AG09309 (cell line): ENCODE measurements at places on chromosomes 7 and 10.

DNA sequence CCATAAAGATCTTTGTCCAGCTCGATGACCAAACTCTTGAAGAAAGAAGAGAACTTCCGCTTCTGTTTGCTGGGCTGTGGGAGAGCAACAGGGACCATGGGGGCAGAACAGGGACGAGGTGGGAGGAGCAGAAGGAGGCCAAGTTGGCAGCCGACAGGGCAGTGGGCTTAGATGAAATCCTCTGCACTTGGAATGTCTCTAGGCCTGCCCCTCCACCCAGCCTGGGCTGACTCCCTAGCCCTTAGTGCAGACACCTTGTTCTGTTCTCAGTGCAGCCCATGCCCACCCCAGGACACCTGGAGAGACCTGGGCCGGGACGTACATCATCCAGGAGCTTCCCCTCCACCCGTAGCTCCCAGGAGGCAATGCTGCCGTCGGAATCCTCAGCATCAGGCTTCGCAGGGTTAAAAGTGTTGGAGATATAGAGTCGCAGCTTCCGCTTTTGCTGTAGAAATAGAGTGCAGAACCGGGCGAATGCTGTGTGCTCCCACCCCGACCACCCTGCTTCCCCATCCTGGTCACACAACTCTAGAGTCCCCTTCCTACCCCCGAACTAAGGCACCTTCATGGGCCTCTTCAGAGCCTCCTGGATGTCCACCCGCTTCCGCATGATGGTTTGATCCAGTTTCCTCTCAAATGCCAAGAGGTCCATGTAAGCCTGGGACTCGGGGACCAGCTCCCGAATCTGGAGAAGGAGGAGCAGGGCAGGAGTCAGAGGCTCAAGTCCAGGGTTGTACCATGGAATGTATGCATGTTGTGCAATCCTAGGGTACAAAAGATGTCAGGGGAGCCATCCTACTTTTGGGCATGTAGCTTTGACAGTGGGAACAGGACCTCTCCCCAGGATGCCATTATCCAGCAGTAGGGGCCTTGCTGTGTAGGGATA is 6.1 kb downstream of the SMARCD3 start:
- no peak for DNase-seq

DNA sequence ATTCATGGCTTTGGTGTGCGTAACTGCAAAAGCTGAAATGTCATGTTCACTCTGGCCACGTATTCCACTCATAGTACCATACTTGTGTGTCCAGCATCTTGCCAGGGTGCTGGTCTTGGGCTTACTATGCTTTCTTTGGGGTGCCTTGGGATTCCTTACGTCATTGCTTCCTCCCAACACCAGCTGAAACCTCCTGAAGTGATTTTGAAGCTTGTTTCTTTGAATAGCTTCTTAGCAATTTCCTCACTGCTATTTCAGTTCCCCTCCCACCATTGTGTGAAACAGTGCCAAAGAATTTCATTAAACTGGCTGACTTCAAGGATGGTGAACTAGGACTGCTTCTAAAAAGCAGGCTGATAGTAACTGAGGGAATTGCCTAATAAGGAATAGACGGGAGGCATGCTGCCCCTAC is 36.9 kb downstream of the ENTPD1 start:
- DNase-seq, result no peak

DNA sequence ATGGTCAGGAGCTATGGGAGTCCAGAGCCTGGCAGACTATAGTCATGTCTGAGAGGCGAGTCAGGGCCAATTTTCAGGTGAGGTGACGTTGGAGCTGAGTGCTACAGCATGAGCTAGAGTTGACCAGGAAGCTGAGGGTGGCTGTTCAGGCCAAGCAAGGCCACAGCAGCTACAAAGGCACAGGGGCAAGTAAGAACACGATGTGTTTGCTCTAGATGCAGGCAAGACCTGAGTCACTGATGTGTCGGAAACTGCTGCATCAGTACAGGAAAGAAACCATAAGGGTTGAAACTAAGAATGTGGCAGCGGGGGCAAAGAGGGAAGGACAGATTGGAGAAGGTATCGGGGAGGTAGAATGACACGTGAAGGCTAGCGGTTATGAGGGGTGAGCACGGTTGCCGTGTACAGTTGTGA is 11.8 kb upstream of the RRP12 start:
- no peak for DNase-seq

GRCh38 chr10:120460776-120461175 is 3.7 kb downstream of the PLPP4 start:
- peak; percentile 97 for DNase-seq

DNA sequence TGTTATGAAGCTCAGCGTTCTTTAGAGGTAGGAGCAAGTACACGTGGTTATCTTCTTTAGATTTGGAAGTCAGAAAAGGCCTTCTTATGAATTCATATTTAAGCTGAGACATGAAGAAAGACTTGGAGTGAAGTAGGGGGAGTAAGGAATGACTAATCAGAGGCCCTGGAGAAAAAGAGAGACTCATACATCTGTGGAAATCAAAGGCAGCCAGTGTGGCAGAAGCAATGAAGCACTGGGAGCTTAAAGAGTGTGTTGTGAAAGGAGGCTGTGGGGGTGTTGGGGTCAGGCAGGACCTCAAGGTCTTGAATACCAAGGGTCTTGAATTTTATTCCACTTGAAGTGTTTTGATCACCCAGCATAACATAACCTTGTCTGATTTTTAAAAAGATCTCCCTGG is 35.7 kb upstream of the FGL2 start:
- peak; percentile 39 for DNase-seq

DNA sequence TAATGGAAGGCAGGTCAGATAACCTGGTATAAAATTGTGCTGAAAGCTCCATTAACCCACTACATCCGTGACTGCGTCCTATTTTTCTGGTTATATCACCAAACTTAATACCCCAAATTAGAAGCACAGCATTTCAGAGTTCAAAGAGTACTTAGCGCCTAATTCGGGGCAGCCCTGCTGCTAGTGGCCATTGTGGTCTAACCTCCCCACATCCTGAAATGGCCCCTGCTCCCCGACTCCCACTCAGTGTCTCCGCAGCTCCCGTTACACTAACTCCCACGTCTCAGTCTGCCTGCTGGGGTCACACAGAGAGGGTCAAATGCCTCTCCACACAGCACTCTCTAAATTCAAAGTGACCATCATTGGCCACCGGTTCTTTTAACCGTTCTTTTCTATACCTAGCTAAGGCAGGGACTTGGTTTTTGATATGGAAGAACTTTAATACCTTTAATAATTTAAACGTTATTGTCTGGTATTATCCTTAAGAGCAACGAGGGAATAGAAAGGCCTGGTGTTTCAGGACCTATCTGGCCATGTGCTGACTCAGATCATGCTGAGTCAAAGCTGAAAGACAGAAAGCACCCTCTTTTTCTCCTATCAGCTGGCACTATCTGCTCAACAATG is 117.1 kb downstream of the KMT2E start:
- no peak for DNase-seq

DNA sequence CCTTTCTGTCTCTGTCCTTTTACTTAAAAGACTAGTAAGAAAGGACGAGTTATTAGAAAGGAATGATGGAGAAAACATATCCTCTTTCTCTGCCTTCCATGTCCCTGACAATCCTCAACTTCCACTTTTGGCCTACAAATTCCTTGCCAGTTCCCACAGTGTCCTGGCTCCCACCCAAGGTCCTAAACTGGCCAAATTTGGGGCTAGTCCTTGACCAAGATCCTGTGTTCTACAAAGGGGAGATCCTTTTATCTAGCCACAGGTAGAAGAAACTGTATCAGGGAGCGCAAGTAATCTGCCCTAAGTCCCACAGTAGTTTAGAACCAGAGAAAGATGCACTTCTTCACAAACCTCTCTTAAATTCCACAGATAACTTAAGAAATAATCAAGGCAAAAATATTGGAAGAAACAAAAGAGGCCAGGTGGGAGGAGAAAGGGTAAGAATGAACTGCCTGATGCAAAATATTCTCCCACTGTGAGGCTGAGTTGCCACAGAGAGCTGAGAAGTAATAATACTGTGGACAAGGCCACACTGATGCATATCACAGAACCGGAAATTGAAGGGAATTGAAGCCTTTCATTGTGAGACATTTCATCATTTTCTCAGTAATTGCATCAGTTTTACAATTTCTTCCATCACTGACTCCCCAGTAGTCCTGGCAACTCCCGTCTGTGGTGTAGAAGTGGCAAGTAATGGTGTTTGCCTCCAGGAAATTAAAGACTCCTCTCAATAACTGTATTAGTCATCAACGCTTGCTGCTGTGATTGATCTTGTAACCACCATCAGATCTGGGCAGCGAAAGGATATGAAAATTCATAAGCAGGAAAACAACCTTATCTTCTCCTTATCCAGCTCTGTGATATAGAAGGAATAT is 47.2 kb downstream of the DNAJC12 start:
- DNase-seq, result peak; percentile 77

- DNase-seq, result no peak
Measured at GRCh38 chr7:101538596-101539459, 90.3 kb downstream of the MYL10 start.

GRCh38 chr10:121886997-121887622 is 40.7 kb downstream of the ATE1 start:
- DNase-seq, result peak; percentile 37

DNA sequence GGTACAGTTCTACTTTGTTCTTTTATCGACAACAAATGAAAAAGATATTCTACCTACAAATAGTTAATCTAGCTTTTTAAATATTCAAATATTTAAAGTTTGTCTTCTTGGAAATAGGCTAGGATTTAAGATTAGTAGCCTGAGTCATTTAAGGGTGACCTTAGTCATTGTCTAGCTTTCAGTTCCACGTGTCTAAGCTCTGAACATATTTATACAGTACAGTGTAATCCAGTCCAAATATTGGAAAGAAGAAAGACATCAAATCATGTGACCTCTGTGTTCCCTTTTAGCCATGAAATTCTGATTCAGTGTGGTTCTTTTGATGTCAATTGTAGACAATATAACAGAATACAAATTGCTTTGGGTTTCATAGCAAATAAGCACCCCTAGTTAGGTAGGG is 121.1 kb downstream of the MALRD1 start:
- no peak for DNase-seq

DNA sequence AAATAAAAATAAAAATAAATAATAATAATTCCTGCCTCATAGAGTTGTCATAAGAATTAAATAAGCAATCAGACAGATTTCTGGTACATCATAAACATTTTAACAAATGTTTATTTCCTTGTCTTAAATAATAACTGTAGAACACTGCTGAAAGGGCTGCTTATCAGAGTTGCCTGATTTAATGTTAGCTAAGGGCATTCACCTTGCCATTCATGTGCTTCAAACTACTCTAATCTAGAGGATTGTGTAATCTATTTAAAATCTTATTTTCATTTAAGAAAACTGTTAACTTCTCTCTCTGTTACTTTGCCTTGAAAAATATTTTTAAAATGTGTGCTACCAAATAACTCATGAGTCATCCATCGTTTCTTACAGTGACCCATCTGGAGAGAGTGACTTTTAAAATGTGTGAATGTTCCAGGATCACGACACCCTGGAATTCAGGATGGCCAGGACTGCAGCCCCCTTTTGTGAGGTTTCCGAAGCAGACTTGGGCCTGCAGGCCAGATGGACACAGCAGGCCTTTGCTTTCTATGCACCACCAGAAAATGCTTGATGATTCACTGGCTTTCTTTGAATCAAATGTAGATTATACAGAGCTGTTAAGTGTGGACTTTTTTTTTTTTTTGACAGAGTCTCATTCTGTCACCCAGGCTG is 109.1 kb upstream of the TNS3 start:
- peak; percentile 63 for DNase-seq

- DNase-seq, result no peak
Measured at GRCh38 chr10:100742936-100743335, 2.4 kb upstream of the PAX2 start.

GRCh38 chr7:110889335-110889734 is 201.6 kb upstream of the LRRN3 start:
- no peak for DNase-seq

DNA sequence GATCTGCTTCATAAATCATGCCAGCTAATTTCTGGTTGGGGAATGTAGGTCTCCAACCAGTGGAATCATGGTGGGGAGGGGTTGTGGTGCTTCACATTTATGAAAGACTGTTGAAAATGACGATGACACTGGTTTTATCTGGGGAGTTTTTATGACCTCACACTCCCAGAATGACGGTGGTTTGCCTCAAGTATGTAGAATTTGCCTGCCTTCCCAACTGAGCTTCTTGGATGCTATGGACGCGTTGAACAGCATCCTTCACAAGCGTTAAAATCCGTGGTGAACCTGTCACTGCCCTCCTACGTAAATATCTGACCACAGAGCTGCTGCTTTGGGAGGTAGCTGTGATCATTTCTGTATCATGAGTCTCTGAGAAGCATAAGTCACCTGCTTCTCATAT is 3.3 kb downstream of the INSYN2A start:
- DNase-seq, result no peak

GRCh38 chr7:81256991-81257390 is 338.1 kb upstream of the SEMA3C start:
- DNase-seq, result no peak

GRCh38 chr10:86486856-86487255 is 34.7 kb downstream of the WAPL start:
- no peak for DNase-seq

GRCh38 chr7:149369497-149369896 is 91.4 kb downstream of the ZNF777 start:
- no peak for DNase-seq

- DNase-seq, result no peak
Measured at GRCh38 chr7:48741545-48741944, 182.8 kb upstream of the CDC14C start.

GRCh38 chr10:19815036-19815730 is 1.0 kb upstream of the PLXDC2 start:
- DNase-seq, result no peak

DNA sequence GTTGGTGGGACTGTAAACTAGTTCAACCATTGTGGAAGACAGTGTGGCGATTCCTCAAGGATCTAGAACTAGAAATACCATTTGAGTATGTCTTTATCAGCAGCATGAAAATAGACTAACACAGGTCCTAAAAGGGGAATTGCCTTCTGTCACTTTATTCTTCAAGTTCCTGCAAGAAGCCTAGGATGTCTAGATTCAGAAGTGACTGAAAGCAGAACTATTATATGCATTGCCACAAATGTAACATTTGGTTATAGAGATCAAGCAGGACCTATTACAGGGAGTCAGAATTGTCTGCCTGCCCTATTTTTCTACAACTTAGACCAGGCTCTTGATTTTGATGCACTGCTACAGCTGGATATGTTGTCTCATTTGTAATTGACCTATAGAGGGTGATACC is 364.7 kb downstream of the SORCS1 start:
- DNase-seq, result no peak
